ENCODE measurements at places on chromosomes 12 and 14.

DNA sequence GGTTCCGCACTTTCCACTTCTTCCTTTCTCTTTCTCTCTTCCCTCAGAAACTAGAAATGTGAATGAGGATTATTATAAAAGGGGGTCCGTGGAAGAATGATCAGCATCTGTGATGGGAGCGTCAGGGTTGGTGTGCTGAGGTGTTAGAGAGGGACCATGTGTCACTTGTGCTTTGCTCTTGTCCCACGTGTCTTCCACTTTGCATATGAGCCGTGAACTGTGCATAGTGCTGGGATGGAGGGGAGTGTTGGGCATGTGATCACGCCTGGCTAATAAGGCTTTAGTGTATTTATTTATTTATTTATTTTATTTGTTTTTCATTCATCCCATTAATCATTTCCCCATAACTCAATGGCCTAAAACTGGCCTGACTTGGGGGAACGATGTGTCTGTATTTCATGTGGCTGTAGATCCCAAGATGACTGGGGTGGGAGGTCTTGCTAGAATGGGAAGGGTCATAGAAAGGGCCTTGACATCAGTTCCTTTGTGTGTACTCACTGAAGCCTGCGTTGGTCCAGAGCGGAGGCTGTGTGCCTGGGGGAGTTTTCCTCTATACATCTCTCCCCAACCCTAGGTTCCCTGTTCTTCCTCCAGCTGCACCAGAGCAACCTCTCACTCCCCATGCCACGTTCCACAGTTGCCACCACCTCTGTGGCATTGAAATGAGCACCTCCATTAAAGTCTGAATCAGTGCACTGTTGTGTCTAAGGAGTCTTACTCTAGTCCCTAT is 4.6 kb upstream of the ATN1 start:
- DNase-seq, result no peak

- no peak for DNase-seq
These were observed 139.0 kb downstream of the BCL11B start for GRCh38 chr14:99132821-99133635.

DNA sequence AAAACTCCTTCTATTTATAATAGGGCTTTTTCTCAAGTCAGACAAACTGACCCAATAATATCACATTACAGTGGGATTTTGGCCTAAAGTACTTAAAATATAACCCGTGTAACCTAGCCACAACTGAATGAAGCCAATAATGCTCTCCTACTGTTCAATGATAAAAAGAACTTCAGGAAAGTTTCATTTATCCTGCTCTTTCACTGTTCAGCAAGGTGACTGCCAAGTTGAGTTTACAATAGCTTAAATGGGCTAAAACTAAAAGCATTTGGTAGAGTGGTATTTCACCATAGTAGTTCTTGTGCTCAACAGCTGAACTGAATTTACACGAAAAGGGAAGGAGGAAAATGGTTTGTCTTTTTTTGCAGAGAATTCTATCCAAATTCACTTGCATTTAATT is 49.8 kb downstream of the CNTN1 start:
- no peak for DNase-seq

GRCh38 chr12:11838403-11838802 is 188.9 kb downstream of the ETV6 start:
- DNase-seq, result no peak

DNA sequence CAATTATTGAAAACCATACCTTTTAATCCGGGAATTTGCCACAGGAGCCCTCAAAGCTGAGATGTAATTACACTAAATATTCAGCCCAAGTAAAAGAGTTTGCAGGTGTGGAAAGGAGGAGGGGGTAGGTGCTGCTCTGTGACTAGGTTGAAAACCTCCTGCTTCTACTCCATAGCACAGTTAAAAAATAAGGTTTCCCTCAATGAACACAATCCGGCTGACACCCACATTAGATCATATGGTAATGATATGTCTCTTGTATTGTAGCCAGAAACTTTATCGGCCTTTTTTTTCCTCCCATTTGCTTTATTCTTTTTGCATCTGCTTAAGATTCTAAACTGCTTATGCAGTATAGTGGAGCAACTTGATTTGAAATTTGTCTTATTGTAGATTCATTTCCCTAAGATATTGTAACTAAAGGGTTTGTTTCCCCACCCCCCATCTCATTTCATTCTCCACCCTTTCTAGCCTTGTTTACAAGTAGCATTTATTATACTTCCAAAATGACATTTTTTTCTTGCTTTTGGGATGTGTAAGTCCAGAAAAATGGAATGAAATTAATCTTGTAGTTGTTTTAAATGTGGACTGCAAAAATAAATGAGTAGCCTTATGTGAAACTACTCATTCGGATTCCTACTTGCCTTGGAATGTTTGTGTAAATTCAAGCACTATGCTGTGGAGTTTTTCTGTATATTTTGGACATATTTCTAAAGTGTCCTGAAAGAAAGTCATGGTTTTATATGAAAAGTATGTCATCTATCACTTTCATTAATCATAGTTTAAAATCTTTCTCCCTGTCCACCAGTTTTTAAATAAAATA is at the start of gene DCN:
DCN (minus strand) TSS at position 182 of the 820 bp plus-strand sequence. CDS start 4,265 bp downstream, outside the sequence.
- DNase-seq, result no peak

DNA sequence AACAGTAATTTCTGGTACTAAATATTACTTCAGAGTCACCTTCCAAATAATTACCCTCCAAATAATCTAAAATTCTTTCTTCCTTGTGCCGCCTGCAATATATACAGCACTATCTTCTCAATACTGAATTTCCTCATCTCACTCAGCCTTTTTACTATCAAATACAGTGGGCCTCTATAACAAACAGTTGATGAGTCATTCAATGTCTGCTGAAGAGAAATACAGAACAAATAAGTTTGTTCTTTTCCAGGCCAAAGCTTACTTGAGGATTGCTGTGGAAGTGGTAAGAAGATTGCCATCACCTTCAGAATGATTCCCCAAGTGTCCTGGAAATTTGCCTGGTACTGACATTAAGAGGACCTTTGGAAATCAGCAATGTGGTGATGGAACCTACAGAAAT is 218.2 kb upstream of the ARHGAP5 start:
- no peak for DNase-seq

DNA sequence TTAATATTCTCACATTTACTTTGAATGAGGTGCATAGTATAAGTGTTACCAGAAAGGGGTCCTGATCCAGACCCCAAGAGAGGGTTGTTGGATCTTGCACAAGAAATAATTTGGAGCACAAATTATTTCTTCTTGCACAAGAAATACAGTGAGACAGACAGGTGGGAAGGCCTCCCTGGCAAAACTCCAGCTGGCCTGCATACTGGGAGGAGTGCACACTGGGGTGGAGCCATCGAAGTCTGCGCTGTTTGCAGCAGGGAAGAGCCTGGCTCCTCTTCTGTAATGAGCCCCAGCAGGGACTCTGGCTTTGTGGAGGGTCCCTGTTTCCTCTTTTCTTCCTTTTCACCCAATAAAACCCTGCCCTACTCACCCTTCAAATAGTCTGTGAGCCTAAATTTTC is 141.6 kb downstream of the GLT1D1 start:
- DNase-seq, result no peak

All from GM13976 (cell line).